ENCODE measurements at places on chromosomes 1 and 21.
A peak's percentile ranks its signal among the peaks of the same experiment; 100 is the strongest.

- DNase-seq = peak; percentile 79
Observed at GRCh38 chr1:57839526-57839925, 415.7 kb upstream of the DAB1 start.

- no peak for DNase-seq
Observed at GRCh38 chr1:154433161-154433764, 28.1 kb downstream of the IL6R start.

GRCh38 chr1:1895456-1896336 lies 4.8 kb upstream of the GNB1 start:
- no peak for DNase-seq

- DNase-seq = no peak
Observed at GRCh38 chr1:228393268-228393701, 13.3 kb downstream of the TRIM11 start.

GRCh38 chr1:156727492-156727891 lies 777 bp upstream of the METTL25B start:
- no peak for DNase-seq
